ENCODE measurements at places on chromosomes 6 and 20.

DNA sequence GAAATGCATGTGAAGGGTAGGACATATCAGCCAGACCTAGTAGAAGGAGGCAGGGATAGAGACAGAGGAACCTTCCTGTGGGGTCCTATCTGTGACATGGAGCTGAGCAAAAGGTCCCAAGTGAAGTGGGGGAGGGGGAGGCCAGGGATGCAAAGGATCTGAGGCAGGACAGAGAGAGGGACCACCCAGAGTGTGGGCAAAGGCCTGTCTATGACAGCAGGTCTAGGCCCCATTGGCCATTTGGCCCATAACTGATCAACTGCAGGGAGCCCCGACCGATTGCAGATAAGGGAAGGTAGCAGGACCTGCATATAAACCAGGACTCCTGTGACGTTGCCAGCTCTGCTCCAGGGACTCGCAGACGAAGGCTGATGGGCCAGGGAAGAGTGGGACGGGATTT lies 49.6 kb upstream of the SYNDIG1 start:
- no peak for DNase-seq
- no peaks in the 10 kb centered on the region for H3K27me3 ChIP-seq
- H3K4me3 ChIP-seq = no peak overlapping the region
- H3K27ac ChIP-seq = no peak overlapping the region

GRCh38 chr6:14882394-14883026 lies 363.4 kb upstream of the JARID2 start:
- no peak for DNase-seq
- no peaks in the 10 kb centered on the region for H3K27me3 ChIP-seq

DNA sequence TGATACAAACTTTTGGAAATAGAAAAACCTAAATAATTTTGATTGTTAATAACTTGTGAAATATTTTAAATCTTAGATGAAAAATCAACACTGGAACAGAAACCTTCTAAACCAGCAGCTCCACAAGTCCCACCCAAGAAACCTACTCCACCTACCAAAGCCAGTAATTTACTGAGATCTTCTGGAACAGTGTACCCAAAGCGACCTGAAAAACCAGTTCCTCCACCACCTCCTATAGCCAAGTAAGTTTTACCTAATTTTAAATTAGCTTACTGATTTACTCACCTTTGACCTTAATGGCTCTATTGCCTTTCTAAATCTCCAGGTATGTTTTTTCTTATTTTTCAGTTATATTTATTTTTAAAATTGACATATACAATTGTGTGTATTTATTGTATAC lies 102.6 kb upstream of the ADGRF4 start:
- no peaks in the 10 kb centered on the region for H3K27me3 ChIP-seq
- peaks cover 21% of the 10 kb centered on the region for H3K36me3 ChIP-seq
- no peak overlapping the region for H3K4me3 ChIP-seq
- no peaks in the 10 kb centered on the region for H3K4me1 ChIP-seq

- H3K27ac ChIP-seq = no peak overlapping the region
- H3K4me1 ChIP-seq = peaks cover 7% of the 10 kb centered on the region
- H3K4me3 ChIP-seq = no peak overlapping the region
- no peaks in the 10 kb centered on the region for H3K27me3 ChIP-seq
- H3K36me3 ChIP-seq = no peaks in the 10 kb centered on the region
Observed at GRCh38 chr20:57473246-57474048, 51.5 kb downstream of the CTCFL start.

DNA sequence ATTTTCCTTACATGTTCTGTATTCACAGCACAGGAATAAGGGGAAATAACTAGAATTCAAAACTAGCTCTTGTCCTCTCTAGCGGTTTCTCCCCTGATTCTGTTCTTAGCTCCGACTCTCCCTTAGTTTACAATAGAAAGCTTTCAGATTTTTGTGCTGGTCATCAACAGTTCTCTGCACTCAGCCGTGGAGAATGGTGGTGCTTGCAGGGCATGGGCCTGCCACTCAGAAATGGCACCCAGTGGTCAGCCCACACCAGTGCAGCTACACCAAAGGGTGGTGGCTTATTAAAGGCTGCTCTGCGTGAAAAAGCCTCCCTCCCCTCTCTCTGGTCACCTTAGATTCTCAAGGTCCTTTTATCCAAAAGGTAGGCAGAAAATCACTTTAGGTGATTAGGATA lies 123.5 kb downstream of the SASH1 start:
- H3K4me1 ChIP-seq = peaks cover 66% of the 10 kb centered on the region
- peak overlapping the region; percentile 73 for H3K27ac ChIP-seq
- H3K36me3 ChIP-seq = no peaks in the 10 kb centered on the region

GRCh38 chr20:45919542-45920399 lies 7.8 kb upstream of the PLTP start:
- no peaks in the 10 kb centered on the region for H3K36me3 ChIP-seq
- peaks cover 6% of the 10 kb centered on the region for H3K4me1 ChIP-seq
- no peaks in the 10 kb centered on the region for H3K27me3 ChIP-seq
- H3K4me3 ChIP-seq = no peak overlapping the region

DNA sequence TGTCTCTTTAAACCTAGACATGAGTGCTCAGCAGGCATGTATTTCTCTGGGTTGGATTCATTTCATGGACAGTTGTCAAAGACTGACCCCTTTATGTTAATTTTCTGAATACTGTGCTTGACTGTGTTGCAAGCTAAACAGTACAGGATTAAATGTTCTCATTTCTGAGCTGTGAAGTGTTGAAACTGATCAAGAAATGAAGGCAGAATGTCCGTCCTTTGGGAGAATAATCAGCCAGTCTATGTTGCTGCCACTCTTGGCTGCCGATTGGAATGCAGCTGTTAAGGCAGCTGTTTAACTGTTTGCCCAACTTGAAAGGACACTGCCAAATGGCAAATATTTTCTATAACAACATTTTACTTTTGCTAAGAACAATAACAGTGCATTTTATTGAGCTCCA lies 87.3 kb downstream of the CEP57L1 start:
- H3K36me3 ChIP-seq = no peaks in the 10 kb centered on the region
- no peak overlapping the region for H3K27ac ChIP-seq

DNA sequence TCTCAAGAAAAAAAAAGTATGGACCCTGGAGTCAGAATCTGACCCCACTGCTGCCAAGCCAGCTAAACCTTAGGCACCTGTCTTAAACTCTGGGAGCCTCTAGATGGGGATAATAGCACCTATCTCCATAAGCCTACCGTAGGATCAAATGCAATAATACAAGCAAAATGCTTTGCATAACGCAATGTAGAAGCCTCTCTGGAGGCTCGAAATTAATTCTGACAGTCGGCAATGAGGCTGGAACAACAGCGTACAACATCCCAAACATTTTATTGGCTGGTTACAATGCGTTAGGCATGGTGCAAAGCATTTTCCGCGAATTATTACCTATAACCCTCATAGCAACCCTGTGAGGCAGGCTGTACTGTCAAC lies 521 bp downstream of the CDK5RAP1 start:
- peaks cover 3% of the 10 kb centered on the region for H3K36me3 ChIP-seq
- no peak overlapping the region for H3K27ac ChIP-seq
- H3K4me3 ChIP-seq = peak overlapping the region; percentile 83
- no peak for DNase-seq
- H3K4me1 ChIP-seq = peaks cover 13% of the 10 kb centered on the region
